ENCODE measurements at places on chromosomes 12 and 14.

GRCh38 chr14:101087614-101088394 is 184.3 kb upstream of the RTL1 start:
- no peak for DNase-seq

DNA sequence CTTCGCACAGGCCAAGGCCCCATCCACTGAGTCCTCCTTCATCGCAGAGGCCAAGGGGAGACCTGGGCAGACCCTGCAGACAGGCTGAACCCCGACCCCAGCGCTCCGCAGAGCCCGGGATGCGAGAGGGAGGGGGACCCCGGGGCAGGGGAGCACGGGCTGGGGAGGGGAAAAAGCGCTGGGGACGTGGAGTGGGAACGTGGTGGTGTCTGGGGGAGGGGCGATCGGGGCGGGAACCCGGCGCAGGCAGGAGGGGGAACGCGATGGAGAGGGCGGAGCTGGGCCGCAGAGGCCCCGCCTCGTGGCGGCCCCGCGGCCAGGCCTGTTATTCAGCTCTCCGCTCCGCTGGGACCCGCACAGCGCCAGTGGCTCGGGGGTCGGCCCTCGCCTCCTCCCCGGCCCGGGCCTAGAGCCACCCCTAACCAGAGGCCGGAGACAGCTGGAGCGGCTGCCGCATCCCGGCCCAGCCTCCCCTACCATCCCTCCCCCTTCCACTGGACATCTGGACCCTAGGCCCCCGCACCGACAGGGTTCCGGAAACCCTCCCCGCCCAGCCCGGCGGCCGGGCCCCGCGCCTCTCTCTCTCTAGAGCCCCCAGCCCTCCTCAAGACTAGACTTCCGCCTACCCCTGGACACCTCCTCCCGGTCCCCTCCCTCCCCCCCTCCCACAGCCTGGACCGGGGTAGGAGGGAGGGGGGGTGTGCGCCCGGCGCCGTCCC is at the start of gene ARHGEF25:
Gene ARHGEF25, plus strand, starts transcription at position 328 of the 719 bp plus-strand sequence. CDS start 460 bp downstream, outside the sequence.
- no peak for DNase-seq

- peak; percentile 70 for DNase-seq
These were observed 110.5 kb downstream of the ARF6 start for GRCh38 chr14:50003213-50004021.

DNA sequence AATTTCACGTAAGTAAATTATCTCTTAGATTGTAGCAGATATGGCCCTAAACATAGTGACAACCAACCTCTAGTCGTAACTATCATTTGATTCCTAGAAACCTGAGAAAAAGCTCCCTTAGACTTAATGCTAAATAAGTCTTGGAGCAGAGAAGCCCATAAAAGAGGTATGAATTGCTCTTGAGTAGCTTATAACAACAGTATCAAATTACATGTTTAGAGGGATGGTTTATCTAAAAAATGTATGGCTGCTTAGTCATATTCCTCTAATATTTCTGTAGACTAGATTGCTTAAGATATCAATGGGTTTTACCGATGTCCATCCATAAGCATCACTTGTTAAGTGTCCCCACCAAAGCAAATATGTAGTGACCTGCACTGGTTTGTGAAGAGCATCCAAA is 259.7 kb downstream of the NELL2 start:
- DNase-seq: no peak

DNA sequence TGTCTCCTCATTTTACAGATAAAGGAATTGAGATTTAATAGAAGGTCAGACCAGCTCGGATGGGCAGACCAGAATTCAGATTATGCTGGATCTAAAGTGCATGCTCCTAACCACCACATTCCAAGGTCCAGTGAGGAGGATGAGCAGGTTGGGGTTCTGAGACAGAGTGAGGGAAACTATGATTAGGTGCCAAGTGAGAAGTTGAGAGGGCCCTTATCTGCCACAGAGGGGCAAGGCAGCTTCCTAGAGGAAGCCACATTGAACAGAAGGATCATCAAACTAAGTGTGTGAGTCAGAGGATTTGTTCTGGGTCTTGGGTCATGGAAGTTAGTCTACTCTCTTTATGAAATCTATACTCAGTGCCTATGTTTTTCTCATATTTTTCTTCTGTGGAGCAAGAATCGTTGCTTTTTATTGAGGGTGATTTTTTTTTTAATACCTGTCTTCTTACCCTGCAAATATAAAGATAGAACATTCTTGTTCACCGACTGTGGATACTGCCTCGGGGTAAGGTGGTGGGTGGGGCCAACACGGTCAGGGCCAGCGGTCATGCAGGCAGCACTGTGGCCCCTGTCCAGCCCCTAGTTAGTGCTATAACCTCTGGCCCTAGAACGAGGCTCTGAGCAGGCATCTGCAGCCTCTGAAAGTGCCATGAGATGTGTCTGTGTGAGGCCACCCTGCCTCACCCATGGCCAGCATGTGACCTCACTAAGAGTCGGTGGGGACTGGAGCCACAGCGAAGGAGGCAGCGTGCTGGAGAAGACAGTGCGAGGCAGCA is 55.6 kb upstream of the PTHLH start:
- no peak for DNase-seq

DNA sequence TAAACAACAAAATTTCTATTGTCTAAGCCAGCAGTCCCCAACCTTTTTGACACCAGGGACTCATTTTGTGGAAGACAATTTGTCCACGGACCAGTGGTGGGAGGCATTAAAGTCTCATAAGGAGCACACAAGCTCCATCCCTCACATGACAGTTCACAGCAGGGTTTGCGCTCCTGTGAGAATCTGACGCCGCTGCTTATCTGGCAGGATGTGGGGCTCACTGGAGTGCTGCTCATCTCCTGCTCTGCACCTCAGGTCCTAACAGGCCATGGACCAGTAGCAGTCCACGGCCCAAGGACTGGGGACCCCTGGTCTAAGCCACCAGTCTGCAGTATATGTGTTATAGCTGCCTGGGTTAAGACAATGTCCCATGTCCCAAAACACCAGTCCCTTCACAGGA is 27.2 kb downstream of the VCPKMT start:
- DNase-seq: no peak

DNA sequence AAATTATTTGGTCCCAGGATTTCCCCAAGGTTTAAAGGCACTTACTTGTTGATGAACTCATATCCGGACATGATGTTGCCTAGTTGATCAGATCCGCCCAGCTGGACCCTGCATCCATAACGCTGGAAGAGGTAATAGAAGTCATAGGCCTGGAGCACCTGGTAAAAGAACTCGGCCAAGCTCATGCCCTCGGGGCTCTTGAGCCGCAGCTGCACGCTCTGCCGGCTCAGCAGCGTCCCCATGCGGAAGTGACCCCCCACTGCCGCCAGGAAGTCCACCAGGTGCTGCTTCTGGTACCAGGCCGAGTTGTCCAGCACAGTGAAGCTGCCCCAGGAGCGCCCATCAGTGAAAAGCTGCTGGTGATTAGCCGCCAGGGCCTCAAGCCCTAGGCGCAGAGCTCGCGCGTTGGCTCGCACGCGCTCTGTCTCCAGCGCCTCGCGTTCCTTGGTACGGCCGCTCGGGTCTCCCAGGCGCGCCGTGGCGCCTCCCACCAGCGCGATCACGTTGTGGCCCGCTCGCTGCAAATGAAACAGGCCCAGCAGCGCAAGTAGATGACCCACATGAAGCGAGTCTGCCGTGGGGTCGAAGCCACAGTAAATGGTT is 545 bp downstream of the YARS2 start:
- peak; percentile 73 for DNase-seq

GRCh38 chr14:65972891-65973290 is 513.3 kb upstream of the CCDC196 start:
- DNase-seq: peak; percentile 32

- no peak for DNase-seq
These were observed 30.7 kb downstream of the ADCY6 start for GRCh38 chr12:48758186-48758585.

- DNase-seq: no peak
These were observed 13.7 kb downstream of the RNF41 start for GRCh38 chr12:56208006-56208405.

DNA sequence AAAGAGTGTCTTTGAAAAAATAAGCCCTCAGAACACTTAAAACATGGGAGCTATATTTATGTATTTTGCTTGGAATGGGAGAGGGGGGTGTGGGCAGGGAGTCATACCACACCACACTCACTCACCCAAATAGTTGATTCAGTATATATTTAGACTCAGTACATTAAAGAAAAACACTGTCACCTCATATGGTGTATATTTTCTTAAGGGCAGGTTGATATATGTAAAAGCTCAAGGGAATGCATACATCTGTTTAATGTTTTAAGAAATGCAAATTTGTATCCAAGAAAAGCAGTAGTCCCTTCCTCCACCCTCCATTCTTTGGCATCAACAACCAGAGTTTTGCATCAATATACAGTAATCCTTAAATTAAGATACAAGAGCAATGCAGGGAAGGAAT is 1.4 kb downstream of the NFYB start:
- no peak for DNase-seq

DNA sequence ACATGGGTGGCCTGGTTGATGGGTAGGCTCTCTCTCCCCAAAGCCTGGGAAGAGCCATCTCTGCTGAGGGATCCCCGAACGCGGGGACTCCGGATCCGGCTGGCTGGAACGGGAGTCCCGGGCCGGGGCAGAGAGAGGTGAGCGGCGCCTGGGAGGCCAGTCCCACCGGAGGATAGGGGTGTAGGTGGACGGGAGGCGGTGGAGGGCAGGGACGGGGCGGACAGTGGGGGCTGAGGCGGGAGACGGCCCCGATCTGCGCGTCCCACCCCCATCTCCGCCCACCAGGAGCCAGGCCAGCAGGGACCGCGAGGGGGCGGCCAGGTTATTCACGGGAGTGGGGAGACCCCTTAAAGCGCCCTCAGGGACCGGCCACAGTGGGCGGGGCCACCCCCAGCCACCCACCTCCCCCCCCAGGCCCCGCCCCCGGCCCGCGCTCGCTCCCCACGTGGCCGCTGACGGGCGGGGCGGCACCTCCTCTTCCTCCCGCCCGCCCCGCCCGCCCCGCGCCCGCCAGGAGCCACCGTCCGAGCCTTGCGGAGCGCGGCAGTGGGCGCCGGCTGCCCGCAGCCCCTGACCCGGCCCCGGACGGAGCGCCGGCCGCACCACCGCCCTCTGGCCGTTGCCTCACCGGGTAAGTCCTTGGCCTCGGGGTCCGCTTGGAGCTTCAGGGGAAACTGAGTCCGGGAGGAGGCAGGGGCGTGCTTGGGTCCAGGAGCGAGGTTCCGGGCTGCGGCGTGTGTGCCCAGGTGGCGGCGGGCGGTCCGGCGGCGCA is at the start of gene INF2:
Gene INF2, plus strand, starts transcription at position 510 of the 772 bp plus-strand sequence. CDS start 11,748 bp downstream, outside the sequence.
- no peak for DNase-seq

DNA sequence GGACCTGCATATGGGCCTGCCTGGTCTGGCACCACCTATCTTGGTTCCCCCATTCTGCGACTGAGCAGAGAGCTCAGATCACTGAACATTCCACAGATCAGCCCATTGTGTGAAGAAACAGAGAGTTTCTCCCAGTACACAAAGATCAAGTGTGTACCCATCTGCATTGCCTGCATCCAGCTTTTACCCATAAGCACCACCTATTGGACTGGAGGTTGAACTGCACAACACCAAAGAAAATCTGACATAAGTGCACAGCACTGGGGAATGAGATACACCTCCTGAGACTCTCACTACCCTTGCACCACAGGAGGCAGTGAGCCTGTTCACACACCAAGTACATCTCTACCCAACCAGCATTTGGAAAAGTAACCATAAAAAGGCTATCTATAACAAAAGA is 362.6 kb upstream of the CLEC14A start:
- no peak for DNase-seq

DNA sequence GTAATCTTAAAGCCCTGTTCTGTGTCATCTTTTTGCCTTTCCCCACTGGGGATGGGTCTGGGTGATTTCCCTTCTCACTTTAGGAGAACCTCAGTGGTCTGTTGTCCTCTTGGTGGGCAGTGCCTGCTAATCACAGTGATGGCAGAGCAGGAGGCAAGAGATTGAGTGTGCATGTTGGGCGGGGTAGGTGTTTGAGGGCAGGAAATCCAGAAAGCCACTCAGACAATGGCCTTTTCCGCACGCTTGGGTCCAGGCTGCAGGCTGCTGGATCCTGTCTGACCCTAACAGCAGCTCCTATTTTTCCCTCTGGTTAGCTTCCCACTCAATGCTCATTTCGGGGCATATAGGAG is 13.7 kb upstream of the ITGA5 start:
- no peak for DNase-seq

GRCh38 chr12:32995623-32996022 is 99.0 kb upstream of the PKP2 start:
- DNase-seq: no peak

- no peak for DNase-seq
These were observed 101.8 kb downstream of the CEP128 start for GRCh38 chr14:80839743-80840142.

DNA sequence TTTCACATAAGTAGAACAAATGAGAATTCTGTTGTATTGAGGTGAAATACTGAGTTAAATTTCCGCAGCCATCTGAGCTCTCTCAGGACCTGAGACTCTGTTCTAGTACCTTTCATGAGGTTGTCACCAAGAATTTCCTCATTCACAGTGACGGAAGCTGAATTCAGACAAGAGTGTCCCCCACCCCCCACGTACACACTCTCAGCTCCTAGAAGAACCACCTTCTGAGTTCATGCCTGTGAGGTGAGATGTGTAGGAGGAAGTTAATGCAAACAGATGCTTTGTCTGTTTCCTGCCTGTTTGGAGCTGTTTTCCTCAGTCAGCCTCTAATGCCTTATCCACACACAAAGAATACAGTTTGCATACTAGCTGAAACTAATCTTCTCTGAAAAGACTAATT is 18.2 kb downstream of the BICDL1 start:
- DNase-seq: no peak

DNA sequence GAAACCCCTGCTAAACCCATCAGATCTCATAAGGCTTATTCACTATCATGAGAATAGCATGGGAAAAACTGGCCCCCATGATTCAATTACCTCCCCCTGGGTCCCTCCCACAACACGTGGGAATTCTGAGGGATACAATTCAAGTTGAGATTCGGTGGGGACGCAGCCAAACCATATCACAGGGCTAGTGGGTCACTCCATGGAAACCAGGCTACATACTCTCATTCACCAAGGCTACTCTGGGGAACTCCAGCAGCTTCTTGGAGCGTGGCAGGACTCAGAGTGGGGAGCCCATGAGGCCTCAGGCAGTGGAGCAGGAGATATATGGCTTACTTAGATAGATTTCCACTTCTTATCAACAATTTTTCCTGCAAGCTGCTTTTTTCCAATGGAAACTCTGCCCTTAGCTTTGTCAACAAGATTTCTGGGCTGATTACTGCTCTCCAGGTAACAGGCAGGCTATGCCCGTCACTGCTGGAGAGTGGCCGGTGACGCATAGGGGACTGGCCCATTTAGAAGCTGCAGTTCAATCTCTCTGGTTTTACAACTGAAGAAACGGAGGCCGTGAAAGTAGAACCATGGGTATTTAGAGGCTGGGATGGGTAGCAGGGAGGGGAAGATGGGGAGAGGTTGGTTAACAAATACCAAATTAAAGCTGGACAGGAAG is 16.5 kb downstream of the VDR start:
- no peak for DNase-seq

- no peak for DNase-seq
These were observed 21.3 kb downstream of the ACTN1 start for GRCh38 chr14:68957775-68958174.

- DNase-seq: no peak
These were observed 145.7 kb downstream of the C12orf42 start for GRCh38 chr12:103350116-103350515.

GRCh38 chr12:54390668-54391551 is 6.4 kb upstream of the ZNF385A start:
- DNase-seq: no peak
